ENCODE measurements at places on chromosomes 1 and 21.

DNA sequence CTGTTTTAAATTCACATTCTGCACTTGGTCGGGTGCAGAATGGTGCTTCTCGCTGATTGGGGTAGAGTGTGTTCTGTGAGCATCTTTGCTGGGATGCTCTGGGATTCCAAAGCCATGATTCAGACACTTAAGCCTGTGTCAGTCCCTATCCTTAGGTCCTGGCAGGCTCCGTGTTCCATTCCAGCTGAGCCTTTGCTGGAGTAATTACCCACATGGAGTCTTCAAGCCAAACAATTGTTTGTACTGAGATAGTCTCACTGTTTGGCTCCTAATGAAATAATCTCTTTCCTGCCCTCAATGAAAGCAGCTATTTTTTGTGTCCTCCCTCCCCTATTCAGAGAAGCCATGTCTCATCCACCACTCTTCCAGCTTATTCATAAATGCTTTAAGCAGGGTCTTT, 18.7 kb downstream of the SMAP2 start:
- peak; percentile 74 for DNase-seq

- DNase-seq = no peak
Observed at GRCh38 chr1:181347495-181348390, 135.6 kb upstream of the CACNA1E start.

- DNase-seq = no peak
Observed at GRCh38 chr1:173342736-173343135, 134.4 kb upstream of the PRDX6 start.

GRCh38 chr1:32073299-32074229, 825 bp downstream of the TMEM39B start:
- peak; percentile 85 for DNase-seq

DNA sequence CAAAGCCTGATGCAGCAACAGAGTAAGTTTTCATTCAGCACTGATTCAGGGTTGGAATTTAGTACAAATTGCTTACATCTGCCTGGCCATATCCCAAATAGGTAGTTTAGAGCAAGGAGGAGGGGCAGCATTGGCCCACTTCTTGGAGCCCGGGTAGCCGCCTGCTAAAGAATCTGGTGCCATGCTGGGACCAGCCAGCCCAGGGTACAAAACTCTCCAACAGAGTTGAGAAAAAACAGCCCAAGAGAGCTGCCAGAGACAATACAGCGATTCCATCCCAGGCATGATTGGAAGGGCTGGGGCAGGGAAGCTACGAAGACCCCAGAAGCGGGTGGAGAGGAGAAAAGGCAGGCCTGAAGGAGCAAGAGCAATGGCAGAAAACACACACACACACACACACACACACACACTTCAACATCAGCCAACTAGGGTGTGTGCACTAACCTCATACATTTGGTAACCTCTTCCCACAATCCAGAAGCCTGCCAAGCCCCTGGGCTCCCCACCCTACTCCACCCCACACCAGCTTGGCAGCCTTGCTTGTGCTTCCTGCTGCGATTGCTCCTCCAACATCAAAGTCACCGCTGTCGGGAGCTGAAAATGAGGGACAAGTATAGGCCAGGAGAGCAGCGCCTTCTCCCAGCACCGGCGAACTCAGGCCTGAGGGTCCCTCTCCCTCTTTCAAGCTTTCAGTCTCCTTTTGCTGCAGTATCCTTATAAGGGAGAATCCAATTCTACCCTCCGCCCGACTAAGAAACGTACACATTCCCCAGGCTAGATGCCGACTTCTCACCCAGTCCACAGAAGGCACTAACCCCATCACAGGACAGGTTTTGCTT, 1.2 kb downstream of the PIK3C2B start:
- no peak for DNase-seq

DNA sequence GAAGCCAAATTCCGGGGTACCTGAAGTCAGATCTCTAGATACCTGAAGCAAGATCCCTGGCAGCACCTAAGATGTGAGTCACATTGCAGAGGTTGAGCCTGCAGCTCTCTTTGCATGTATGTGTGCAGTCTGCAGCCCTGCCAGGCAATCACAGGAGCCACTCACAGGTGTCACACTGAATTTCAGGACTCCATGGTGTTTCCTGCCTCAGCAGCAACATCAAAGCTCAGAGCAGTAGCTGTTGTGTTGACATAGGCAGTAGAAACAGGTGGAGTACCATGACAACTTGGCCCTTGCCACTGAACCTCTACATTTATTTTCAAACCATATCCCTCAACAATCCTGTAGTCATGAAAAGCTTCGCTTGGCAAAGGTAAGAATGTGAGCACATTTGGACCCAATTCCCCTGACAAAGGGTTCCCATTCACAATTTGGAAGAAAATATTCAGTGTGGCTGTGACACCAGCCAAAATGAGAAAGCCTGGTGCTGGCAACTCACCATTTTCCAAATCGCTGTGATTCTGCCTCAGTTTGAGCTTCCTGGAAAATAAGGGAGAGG, 419.8 kb upstream of the NFIA start:
- DNase-seq = no peak

- DNase-seq = no peak
Observed at GRCh38 chr21:14736162-14736561, 190.0 kb upstream of the SAMSN1 start.

GRCh38 chr1:3759796-3760195, 7.5 kb downstream of the CCDC27 start:
- DNase-seq = no peak

- no peak for DNase-seq
Observed at GRCh38 chr1:18079941-18080735, 27.5 kb upstream of the IGSF21 start.

GRCh38 chr1:66535853-66536252, 1.9 kb downstream of the SGIP1 start:
- no peak for DNase-seq

DNA sequence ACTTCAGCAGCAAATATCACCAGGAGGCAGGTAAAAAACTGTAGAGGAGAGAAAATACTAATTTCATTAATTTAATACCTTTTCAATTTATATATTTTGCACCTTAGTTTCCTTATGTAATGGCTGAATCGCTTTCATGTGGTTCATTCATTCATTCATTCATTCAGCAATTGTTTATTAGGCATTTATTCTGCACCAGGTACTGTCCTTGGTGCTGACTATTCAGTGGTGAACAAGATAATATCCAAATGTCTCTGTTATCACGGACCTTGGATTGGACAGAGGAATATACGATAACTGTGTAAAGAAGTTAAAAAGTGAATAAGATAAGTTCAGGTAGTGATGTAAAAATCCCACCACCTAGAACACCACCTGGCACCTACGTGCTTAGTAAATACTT, 28.8 kb downstream of the TSPAN2 start:
- DNase-seq = no peak

DNA sequence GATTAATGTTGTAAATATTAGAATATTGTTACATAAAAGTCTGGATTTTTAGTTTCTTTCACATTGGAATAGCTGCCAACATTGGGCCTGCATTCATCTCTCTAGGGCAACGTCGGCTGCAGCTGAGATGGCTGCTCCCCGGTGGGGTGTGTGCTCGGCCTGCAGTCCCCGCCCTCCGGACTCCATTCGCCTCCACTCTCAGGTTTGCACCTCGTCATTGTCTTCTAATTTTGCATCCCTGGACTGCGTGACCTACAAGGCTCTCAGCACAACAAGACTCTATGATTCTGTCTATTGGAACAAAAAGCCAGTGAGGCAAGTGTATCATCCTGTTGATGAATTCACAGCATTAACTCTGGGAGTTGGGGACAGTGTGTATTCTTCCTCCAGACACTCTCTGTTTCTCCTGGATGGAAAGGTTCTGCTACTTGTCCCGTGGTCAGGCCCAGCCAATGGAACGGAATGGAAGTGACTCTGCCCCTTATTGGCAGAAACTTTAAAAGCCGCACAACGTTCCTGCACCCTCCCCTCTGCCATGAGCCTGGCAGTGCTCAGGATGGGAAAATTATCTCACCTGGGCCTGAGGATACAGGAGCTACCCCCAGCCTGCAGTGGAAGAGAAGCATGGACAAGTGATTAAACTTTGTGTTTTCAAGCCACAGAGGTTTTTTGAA, 105.0 kb upstream of the SAMD11 start:
- DNase-seq = no peak

GRCh38 chr1:217911908-217912307, 280.8 kb downstream of the SPATA17 start:
- DNase-seq = peak; percentile 9

DNA sequence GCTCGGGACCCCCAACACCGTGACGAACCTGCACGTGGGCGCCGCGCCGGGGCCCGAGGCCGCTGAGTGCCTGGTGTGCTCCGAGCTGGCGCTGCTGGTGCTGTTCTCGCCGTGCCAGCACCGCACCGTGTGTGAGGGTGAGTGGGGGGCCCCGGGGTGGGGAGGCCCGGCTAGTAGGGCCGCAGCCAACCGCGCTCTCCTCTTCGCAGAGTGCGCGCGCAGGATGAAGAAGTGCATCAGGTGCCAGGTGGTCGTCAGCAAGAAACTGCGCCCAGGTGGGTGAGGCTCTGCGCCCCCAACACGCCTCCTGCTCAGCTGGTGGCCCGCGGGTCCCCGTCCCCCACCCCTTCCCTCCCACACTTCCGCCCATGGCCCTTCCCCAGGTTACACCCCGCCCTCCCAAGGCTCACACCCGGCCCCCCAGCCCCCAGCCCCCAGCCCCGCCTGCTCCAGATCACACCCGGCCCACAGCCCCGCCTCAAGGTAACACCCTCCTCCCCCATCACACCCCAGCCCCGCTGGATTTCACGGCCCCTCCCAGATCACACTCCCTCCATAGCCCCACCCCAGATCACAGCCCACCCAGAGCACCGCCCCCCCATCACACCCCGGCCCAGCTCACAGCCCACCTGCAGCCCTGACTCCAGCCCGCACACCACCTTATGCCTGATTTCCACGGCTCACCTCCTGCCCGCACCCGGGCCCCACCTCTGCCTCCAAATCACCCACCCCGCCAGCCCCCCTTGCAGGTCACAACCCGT, 2.4 kb upstream of the MMP23B start:
- no peak for DNase-seq

- no peak for DNase-seq
Observed at GRCh38 chr1:167532375-167532774, 14.0 kb upstream of the CD247 start.

DNA sequence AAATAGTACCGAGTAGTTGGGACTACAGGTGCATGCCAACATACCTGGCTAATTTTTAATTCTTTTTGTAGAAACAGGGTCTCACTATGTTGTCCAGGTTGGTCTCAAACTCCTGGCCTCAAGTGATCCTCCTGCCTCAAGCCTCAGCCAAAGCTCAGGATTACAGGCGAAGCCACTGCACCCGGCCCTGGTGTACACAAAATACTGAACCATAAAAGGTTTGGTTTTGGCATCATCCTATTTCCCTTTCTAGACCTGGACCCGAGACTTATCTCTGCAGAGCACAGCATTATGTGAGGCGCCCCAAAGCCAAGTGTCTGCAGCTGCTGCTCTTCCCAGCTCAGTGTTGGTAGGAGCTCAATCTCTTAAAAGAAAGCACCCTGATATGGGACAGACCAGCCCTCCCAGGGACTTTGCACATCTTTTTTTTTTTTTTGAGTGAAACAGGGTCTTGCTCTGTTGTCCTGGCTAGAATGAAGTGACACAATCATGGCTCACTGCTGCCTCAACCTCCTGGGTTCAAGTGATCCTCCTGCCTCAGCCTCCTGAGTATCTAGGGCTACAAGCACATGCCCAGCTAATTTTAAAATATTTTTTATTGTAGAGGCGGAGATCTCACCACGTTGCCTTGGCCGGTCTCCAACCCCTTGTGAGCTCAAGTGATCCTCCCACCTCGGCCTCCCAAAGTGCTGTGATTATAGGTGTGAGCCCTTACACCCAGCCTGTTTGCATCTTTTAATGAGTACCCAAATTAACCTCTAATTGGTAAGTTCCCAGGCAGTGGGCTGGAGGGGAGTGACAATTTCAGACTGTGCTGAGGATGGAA, 20.4 kb downstream of the TEX35 start:
- no peak for DNase-seq

- peak; percentile 80 for DNase-seq
Observed at GRCh38 chr1:245155272-245156040, 671 bp downstream of the KIF26B start.

DNA sequence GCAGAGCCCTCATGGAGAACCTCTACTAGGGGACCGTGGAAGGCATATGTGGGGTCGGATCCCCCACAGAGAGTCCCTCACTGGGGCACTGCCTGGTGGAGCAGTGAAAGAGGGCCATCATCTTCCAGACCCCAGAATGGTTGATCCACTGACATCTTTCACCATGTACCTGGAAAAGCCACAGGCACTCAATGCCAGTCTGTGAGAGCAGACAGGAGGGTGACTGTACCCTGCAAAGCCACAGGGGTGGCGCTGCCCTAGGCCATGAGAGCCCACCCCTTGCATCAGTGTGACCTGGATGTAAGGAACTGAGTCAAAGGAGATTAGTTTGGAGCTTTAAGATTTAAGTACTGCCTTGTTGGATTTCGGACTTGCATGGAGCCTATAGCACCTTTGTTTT, 1276.7 kb upstream of the PRMT6 start:
- DNase-seq = no peak

- DNase-seq = peak; percentile 49
Observed at GRCh38 chr1:2547210-2548067, 8.7 kb upstream of the TNFRSF14 start.

- no peak for DNase-seq
Observed at GRCh38 chr1:223258751-223259198, 105.2 kb downstream of the SUSD4 start.

DNA sequence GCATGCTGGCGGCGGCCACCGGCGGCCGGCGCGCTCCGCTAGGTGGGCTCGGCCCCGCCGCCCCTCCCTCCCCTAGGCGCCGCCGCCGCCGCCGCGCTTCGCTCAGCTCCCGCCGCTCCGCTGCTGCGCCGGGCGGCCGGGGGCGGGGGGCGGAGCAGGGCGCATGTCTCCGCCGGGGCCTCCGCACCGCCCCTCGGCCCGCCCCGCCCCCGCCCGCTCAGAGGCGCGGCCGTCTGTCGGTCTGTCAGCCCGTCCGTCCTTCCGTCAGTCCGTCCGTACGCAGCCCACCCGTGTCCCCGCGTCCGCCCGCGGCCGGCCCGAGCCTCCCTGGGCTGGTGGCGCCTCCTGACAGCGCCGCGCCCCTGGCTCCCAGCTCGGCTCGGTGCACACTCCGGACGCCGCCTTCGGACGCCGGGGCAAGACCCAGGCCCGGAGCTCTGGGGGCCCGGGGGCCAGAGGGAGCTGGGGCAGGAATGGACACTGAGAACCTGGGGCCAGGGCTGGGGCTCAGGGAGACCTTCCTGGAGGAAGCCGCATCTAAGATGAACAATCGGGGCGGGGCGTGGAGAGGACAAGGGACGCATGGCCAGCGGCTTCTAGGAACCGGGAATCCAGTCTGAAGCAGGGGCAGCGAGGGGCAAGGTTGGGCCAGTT, at the start of gene GPR153:
GPR153 (minus strand) TSS at position 138 of the 654 bp plus-strand sequence. CDS start 6,193 bp downstream, outside the sequence.
- DNase-seq = peak; percentile 43
